ENCODE measurements at places on chromosomes 6 and 20. TPM values are rescaled to one million over a fixed set of nuclear protein-coding genes. Genes with fewer than 3 reads are reported as not detected.

DNA sequence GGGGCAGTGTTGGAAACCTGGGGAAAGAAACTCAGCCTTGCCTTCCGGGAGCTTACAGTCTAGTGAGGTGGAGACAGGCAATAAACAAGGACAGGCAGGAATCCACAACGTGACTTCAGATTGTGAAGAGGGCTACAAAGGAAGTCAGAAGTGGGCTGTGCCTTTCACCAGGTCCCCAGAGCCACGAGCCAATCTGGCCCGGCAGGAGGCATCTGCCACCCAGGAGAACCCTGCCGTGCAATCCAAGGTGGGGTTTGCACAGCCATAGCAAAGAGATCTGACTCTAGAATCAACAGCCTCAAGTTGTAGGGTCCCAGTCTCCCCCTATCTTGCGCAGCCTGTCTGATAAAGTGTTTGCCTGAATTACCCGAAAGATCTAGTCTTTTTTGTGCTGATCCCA is 5.5 kb downstream of the SLC32A1 start:
- no peak for DNase-seq

GRCh38 chr20:25695532-25696370 is 902 bp downstream of the ZNF337 start:
- no peak for DNase-seq

DNA sequence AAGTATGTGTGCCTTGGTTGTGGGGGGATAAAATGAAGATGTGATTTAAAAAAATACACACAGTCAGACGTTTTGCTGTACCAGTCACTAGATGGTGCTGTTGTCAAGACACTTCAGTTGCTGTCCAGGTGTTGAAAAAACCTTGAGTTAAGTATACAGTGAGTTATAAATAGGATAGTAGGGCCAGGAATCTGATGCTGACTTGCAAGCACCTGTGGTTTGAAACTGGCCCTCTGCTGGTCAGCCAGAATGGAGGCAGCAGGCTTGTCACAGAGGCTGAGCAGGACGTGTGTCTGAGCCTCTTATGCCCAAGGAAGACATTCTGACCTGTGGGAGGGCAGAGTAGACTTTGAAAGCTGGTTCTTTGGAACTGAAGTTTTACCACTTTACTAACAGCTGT is 27.8 kb downstream of the RNF8 start:
- DNase-seq: no peak

DNA sequence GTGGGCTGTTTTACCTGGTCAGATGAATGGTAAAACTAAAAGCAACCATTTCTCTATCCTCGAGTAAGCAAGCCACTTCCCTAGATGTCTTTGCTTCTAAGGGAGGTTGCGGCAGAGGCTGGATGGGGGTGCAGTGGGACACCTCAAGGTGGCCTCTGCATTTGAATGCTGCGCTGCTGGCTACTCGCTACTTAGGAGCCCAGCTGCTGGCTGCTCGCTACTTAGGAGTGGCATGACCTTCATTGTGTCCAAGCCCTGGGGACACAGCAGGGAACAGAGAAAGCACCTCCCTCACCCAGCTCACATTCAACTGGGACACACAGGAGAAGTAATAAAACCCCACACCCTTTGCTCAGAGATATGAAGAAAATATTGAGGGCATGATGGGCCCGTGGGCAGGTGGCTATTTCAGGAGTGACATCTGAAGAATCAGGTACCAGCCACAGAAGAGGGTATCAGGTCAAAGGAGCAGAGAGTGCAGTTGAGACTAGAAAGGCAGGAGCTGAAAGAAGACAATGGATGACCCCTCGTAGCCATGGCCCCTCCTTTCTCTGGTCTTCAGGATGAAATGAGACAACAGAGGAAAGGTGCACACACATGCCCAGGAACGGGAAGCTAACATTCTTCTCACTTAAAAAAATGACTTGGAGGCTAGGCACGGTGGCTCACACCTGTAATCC is 149.4 kb downstream of the ZMYND8 start:
- DNase-seq: no peak

DNA sequence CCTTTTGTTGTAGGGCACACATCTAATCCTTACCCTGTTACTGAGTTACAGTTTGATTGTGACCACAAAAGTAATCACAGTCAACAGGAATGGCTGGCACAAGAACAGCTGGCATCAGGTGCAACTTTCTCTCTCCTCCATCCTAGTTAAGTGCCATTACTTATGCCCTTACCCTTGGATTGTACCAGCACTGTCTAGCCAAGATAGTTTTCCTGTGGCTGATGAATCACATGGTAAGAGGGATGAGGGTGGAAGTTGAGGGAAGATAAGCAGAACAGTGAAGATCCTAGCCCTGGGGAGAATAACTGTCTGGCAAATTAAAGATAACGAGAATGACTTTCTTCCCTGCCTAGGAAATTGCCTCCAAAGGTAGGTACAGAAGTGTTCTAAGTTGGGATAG is 42.0 kb downstream of the RNF217 start:
- no peak for DNase-seq

DNA sequence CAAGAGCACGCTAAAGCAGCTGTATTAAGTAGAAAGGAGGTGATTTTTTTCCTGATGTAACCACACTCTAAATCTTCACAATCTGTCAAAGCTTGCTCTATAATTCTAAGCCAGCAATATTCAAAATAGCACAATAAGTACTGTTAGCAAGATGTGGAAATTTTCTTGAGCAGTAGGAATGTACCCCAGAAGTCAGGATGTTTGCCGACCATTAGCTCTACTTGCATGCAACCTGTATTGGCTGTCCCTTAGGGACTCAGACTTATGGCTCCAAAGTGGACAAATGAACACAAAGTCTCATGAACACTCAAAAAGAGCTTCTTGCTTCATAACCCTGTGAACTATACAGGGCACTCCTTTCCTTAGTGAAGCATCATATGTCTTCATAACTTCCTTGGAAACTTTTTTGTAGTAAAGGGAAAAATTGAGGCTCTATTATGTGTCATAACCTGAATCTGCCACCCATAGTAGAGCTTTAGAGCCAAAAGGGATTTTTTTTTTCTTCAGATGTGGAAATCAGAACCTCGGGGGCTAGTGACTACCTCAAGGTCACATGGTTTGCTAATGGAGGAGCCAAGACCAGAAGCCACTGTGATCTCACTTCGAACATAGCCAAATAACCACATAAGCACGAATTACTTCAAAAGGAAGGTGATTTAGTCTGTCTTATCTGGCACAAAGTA is 54.5 kb downstream of the ADGRG6 start:
- no peak for DNase-seq

- DNase-seq: no peak
These were observed 113.3 kb downstream of the TCP11 start for GRCh38 chr6:35027807-35028206.

- DNase-seq: peak; percentile 18
These were observed 5.5 kb upstream of the CTCFL start for GRCh38 chr20:57530327-57530981.

- DNase-seq: no peak
These were observed 58.8 kb upstream of the MPC1 start for GRCh38 chr6:166441325-166442078.

DNA sequence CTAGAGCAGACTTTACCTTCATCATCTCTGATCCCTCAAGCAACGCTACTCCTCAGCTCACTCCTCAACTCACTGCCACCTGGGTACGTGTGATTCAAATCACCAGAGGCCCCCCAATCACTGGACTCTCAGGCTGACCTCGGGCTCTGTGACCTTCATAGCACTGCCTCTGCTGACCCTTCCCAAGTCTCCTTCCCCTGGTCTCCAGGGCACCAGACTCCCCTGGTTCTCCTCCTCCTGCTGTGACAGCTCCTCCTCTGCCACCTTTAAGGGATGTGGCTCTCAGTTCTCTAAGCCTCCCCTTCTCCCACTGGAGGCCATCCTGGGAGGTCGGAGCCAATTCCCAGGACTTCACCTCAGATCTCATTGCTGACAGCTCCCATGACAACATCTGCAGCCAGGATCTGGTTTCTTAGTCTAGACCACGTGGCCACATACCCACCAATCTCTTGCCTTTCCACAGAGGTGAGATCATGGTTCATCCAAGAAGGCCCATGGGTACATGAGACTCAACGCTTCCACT is 90.4 kb downstream of the NFATC2 start:
- no peak for DNase-seq

DNA sequence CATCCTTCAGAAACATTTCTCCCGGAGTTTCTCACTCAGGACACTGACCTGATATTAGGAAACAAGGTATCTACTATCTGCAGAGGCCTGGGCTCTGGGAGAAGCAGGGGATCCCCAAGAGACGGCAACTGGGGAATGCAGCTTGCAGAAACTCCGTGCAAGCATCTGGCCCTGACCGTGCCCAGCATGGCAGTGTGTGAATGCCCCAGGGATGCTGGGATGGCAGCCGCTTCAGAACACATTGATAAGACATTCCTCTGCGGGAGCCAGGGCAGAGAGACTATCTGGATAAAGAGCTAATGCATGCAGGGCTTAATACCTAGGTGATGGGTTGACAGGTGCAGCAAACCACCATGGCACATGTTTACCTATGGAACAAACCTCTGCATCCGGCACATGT is 55.4 kb downstream of the NFATC2 start:
- DNase-seq: no peak

GRCh38 chr20:33798444-33798843 is 12.7 kb upstream of the CHMP4B start:
- DNase-seq: no peak

DNA sequence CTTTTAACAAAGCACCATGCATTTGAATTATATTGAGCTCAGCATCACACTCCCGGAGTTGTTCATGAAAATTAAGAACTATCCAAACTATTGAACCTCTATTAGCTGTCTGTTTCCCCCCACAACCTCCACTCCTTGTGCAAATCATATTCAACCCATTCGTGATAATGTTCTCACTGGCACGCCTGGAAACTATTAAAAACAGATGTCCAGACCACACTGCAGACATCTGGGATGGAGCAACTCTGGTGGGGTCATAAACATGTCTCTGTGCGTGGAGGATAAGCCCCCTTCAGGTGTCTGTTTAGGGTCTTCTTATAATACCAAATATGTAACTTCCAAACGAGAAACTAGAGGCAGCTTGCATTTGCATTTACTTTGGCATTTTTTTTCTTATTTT is 193.7 kb downstream of the TFAP2A start:
- no peak for DNase-seq

- DNase-seq: no peak
These were observed 14.9 kb downstream of the PLCG1 start for GRCh38 chr20:41152108-41152757.

GRCh38 chr20:13418263-13419229 is 197.5 kb downstream of the ISM1 start:
- no peak for DNase-seq

The PMEPA1 gene
- total RNA-seq: 5.2 TPM

The SDCBP2 gene
- total RNA-seq: 6.4 TPM

The EIF2S2 gene
- 20.2 TPM for total RNA-seq

The OLIG3 gene
- not detected for total RNA-seq

The ZNFX1 gene
- 10.0 TPM for total RNA-seq

The TREML2 gene
- total RNA-seq: 0.08 TPM
